ENCODE measurements at places on chromosomes 7 and 10.
A peak's percentile ranks its signal among the peaks of the same experiment; 100 is the strongest.

GRCh38 chr7:44348851-44349781 is 23.7 kb upstream of the CAMK2B start:
- DNase-seq, result no peak

DNA sequence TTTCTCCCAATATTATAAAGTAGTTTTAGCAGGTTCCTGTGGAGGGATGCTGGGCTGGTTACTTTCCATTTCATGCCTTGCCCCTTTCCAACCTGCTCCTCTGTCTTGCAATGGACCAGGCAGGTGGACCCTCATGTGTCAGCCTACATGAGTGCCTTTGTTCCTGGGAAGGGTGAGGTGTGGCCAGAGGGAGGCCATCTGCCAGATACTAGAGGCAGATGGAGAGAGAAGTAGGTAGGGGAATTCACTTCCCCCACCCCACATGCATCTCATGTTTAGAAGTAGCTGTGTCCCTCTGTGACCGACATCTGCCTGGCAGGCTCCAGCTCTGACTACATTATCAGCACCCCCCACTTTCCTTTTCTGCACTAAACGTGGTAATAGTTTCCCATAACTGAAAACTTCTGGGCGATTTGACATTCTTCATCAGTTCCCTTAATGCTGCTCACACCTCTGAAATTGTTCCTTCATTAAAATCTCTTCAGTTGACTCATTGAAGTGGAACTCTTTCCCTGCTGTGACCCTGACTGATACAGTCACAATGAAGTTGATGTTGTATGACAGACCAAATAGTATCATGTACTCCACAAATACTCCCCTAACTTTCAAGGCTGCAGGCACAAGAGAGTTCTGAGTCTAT is 396.3 kb upstream of the FZD8 start:
- no peak for DNase-seq

- peak; percentile 55 for DNase-seq
Measured at GRCh38 chr7:140212100-140212881, 35.5 kb upstream of the KDM7A start.

DNA sequence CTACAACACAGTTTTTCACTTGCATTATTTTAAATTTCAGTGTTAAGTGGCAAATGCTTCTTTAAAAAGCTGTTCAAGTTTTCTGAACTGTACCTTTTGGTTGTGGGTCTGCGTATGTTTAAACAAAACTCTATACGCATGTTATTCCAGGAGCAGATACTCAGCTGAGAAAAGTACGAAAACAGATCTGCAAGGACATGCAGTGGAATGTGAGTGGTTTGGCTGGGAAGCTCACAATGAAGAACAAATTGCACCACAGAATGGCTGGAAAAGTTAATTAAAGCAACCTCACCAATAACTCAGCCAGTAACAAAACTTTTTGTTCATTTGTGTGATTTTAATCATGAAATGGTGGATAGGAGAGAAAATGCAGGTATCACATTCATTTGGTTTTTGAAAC is 17.6 kb downstream of the GLI3 start:
- DNase-seq, result no peak

DNA sequence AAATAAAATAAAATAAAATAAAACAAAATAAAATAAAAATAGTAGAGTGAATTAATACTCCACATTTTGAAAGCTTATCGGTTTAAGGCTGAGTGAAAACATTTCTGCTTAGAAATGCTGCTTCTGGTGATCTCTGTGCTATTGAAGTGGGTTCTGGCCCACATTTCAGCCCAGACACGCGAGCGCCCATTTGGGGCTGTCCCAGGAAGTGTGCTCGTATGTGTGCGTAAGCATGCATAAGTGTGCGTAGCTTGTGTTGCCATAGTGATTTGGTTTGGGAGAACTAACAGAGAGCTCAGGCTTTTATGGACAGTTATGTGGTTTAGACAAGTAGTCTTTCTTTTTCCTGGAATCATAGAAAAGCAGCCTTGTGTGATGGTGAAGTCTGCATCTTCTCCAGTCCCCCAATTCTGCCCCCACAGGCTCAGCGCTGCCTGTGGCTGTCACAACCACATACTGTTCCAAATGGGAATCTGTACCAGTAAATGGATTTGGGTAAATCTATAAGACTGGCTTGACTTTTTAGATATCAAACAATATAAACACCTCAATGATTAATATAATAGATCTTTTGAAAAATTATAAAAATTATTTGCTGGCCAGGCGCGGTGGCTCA is 29.8 kb upstream of the PURB start:
- DNase-seq, result peak; percentile 78

DNA sequence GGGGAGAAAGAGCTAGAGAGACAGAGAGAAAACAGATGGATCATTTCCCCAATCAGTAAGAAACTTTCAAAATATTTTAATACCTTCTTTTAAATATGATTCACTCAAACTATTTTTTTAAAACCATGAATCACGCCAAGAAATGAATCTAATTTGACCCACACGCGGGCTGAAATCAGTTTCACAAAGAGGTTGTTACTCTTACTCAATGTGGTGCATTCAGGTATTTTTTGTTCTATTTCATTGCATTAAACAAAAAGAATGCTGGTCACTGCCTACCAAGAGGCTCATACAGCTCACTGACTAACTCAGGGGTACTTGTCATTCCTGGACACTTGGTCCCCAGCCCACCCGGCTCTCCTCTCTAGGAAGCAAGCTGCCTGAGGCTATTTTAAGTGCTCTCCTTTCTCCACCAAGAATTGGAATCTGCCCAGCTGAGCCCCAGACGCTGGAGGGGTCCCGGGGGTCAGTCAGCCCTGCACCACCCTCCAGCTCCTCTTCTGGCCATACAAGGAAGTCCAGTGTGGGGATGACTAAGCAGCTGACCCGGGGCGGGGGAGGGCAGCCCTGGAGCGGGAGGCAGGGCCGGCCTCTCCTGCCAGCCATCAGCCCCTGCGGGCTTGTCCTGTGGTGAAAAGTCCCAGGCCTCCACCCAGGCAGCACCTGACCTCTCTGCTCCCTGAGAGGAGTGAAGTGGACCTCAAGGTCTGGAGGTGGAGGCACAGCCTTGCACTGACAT is 21.7 kb upstream of the PFKP start:
- no peak for DNase-seq

DNA sequence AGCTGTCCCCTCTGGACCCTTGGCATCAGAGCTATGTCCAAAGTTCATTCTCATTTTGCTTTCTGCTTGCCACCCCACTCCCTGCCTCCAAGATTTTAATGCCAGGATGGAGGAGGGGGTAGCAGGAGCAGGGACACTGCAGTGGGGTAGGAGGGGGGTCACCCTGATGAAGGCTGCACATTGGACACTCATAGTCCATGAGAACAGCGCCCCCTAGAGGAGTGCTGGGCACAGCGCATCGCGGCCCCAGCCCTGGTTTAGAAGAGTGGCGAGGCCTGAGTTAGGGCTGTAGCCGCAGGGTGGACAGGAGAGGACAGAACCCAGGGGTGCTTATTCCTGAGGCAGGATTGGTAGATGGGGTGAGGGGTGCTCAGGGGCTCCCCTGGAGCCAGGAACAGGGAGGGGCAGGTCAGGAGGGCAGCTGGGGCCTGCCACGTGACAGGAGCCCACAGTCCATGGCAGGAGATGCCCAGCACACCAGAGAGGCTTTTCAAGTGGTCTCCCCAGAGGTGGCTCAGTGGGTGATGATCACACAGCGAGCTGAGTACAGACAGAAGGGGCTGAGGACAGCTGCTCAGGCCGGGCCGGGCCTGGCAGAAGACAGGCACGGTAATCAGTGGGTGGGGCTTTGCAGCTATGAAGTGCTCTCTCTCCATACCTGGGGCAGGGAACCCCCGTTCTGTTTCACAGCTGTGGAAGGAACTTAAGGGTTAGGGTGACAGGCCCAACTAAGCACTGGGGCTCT is 71.4 kb downstream of the NEURL1 start:
- DNase-seq, result peak; percentile 23
